Stimulated activated CD8-positive, alpha-beta memory T cell treated with anti-CD3 and anti-CD28 coated beads, Interleukin-15, amount 100 ng/mL, for 48 hours (primary cell): ENCODE measurements at places on chromosomes 6 and 20.

GRCh38 chr6:10534419-10534762 is 13.2 kb downstream of the GCNT2 start:
- DNase-seq, result no peak

- DNase-seq, result no peak
Measured at GRCh38 chr6:93858213-93858612, 438.9 kb upstream of the EPHA7 start.

DNA sequence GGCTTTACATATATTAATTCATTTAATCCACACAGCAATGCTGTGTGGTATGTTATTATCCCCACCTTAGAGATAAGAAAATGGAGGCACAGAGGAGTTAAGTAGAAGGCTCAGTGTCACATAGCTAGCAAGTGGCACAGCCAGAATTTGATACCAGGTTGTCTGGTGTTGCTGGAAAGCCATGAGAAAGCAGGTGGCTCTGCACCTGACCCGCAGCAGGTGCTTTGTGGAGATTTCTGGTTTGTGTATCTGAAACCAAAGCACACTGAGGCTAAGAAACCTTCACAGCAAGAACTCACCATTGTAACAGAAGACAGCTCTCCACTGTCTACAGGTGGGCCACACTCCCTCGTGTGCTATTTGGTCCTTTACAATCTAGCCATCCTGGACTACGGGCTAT is 7.5 kb downstream of the ELMO2 start:
- no peak for DNase-seq

GRCh38 chr20:50346374-50347283 is 156.0 kb downstream of the CEBPB start:
- no peak for DNase-seq

DNA sequence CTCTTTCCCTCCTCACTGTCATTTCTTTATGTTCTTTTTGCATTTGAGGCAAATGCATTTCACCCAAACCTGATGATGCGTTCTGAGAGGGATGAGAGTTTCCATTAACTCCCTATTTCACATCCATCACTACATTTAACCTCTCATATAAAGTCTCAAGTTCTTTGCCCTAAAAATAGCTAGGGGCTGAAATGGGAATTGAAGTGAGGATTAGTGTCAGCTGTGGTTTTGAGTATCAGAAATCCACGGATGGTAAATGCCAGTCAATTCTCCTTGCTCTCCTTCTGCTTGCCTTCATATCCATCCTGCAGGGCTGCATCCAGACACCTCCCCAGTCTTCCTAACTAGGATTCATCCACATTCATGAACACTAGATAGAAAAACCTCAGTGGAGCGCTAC is 10.0 kb upstream of the DTNBP1 start:
- no peak for DNase-seq

DNA sequence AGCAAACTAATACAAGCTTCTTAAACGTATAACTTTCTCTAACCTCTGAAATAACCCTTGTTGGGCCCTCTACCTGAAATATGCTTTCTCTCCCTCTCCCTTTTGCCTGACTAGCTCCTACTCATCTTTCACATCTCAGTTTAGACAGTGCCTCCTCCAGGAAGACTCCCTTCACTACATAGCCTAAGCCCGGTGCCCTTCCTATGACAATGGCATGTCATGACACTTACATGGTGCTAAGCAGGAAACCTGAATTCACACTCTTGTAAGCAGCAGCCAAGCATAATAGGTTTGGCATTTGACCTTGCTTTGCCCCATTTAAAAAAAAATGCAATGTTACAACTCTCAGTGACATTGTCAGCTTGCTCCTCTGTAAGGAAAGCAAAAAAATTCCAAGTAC is 33.1 kb upstream of the FBXL4 start:
- no peak for DNase-seq

- DNase-seq, result no peak
Measured at GRCh38 chr20:23289249-23289648, 61.3 kb upstream of the NXT1 start.

- no peak for DNase-seq
Measured at GRCh38 chr6:27617700-27618689, 145.1 kb upstream of the ZNF184 start.

- no peak for DNase-seq
Measured at GRCh38 chr6:53197553-53197952, 48.9 kb upstream of the GCM1 start.

DNA sequence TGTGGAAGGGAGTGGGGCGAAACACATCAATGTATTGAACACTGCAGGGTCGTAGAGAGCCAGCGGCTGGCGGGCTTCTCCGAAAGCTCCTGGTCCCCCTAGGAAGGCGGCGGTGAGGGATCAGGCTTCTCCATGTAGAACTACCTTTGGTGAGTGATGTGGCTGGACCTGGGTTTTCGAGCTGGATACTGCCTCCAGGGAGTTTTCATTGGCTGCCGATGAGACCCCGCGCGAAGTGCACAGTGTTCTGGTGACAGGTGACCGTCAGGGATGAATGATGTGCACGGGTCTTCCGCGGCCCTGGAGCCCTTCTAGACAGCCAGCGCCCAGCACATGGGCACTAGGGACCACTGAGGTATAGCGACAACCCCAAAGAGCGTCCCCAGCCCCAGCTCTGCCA is 16.4 kb downstream of the ABT1 start:
- DNase-seq, result no peak

DNA sequence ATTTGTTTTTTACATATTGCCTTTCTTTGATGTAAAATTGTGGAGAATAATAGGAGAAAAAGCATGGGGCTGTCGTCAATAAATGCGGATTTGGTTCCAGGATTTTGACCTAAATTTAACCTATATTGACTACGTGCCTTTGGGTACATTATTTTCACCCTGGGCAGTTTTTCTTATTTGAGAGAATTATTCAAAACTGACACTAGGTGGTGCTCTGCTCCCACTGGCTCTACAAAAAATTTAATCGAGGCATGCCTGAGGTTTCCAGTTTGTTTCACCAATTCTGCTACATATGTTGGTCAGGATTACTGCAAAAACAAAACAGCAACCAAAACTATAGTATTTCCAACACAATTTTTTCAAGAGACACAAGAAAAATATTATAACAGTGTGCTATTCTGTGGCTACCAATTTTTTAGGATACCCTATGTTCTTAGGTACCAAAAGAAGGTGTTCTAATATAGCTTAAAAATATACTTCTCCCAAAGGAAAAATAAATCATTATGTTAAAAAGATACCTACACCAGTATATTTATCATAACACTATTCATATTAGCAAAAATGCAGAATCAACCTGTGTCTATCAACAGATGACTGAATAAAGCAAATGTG is 48.6 kb upstream of the FABP7 start:
- DNase-seq, result no peak

DNA sequence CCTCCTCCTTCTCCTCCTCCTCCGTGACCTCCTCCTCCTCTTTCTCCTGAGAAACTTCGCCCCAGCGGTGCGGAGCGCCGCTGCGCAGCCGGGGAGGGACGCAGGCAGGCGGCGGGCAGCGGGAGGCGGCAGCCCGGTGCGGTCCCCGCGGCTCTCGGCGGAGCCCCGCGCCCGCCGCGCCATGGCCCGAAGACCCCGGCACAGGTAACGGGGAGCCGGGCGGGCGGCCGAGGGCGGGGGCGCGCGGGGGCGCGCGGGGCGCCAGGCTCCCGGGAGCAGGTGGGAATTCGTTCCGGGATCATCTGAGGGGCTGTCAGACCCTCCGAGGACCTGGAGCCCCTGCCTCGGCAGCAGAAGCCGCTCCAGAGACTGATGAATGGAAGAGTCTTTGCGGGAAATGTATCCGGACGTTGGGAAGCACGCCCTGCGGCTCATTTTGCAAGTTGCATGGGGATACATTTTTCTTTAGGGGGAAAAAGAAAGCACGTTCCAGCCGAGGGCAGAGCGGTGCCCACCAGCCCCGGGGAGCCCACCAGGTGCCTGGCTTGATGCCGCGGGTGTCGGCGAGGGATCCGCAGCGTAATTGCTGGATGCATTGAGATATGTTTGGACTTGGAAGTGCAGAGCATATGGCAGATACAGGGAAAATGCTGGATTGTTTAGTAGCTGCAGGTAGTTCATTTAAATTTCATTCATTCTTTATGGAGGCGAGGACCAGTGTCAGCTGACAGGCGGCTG is 394 bp downstream of the MYB start:
- no peak for DNase-seq
